T-cell (primary cell): ENCODE measurements at places on chromosomes 12 and 14. TPM values are rescaled to one million over a fixed set of nuclear protein-coding genes. Genes with fewer than 3 reads are reported as not detected.

HOXC11 gene
- not detected for total RNA-seq

HOXC12 gene
- total RNA-seq: not detected

SERPINA12 gene
- total RNA-seq: not detected

DNA sequence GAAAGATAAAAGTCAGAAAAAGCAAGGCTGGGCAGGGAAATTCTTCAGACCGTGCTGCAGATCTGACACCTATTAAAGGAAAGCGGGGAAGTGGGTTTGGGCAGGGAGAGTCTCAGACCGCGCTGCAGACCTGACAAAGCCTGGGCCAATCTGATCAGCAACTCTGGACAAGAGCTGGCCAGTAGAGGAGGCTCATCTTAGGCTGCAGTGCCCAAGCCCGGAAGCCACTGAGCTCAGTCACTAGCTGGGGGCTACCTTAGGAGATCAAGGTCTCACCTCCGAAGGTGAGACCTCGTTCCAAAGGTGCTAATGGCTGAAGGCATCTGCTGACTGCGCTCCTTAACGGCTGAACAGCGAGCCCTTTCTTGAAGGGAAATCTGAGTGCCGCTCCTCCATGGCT, 60.2 kb downstream of the SINHCAF start:
- no peak for DNase-seq

DNA sequence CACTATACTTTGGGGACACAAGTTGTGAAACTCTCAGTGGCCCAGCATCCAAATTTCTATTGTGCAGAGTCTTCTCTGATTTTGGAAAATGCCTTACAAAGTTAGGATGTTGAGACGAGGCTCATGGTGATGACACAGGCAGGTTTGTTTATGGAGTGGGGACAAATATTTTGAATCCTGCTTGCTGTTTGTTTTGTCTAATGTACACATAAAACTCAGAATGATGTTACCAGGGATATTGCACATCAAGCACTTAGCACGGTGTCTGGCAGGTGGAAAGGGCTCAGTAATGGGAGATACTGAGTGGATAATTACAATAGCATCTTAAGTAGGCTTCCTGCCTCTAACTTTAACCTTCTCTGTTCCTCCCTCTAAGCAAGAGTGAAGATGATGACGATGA, 628.9 kb upstream of the TBX3 start:
- DNase-seq: no peak

DNA sequence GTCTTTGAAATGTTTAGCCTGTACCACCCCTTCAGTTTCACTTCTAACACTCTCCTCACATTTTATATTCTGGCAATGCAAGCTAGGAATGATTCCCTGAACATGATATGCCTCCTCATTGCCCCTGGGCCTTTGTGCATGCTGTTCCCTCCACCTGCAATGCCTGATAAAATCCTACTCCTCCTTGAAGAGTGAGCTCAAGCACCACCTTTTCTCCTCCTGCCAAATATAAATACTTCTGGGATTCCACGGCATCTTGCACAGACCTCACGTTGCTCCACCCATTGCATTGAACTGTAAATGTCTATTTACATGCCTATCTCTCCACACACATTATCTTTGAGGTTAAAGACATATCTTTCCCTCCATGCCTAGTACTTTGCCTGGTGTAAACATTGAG, 21.1 kb downstream of the NKX2-1 start:
- DNase-seq: no peak

- no peak for DNase-seq
Measured at GRCh38 chr12:76428117-76428516, 79.9 kb upstream of the BBS10 start.

DNA sequence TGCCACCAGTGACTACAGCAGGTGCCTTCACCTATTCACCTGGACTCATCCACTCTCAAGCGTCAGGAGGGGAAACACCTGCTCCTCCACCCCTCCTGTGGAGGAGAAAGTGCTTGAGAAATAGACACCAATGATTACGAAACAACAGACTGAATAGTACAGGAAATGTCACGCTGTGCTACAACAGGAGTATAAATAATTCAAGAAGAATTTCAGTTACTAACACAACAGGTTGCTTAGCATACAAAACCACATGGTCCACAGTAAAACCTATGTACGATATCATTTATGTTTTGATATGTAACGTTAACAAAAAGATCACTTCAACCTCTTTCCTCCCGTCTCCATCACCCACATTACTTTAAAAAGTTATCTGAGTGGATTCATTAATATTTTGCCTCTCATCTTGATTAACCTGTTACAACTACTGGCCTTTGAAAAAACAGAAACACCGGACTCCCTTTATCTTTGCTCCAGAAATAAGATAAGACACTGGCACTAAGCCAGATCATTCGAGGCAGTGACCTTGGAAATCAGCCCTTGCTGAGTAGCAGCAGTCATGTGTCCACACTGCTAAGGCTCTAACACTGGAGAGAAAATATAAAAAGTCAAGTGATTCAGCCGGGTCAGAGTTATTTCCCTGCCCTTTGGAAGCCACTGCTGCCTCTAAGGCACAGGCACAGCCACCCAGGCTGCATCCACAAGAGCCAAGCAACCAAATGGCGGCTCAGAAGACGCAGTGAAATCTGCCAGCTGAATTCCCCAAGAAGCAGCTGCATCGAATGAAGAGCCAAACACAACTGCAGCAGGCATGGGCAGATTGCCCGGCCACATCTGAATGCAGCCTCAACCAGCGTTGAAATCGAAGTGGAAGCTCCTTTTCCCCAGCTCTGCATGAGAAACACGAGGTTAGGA, 40.9 kb downstream of the NT5DC3 start:
- DNase-seq: no peak
